ENCODE measurements at places on chromosomes 5 and 9. TPM values are rescaled to one million over a fixed set of nuclear protein-coding genes. Genes with fewer than 3 reads are reported as not detected.

DNA sequence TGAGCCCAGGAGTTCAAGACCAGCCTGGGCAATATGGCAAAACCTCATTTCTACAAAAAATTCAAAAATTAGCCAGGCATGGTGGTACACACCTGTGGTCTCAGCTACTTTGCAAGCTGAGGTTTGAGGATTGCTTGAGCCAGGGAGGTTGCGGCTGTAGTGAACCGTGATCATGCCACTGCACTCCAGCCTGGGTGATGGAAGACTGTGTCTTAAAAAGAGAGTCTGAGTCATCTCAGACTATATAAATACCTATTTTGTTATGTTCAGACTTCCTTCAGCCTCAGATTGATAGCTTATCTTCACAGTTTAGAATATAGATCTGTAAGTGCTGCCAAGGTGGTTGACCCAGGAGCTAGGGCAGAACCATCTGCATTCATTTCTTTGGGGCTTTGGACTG lies 1.6 kb upstream of the PAIP2 start:
- H3K36me3 ChIP-seq, result peaks cover 7% of the 10 kb centered on the region
- peaks cover 15% of the 10 kb centered on the region for H3K27me3 ChIP-seq
- peaks cover 45% of the 10 kb centered on the region for H3K4me1 ChIP-seq
- no peak for DNase-seq
- peak overlapping the region; percentile 96 for H3K4me3 ChIP-seq

GRCh38 chr9:110072597-110073355 lies 135.2 kb downstream of the C9orf152 start:
- H3K4me1 ChIP-seq, result peaks cover 46% of the 10 kb centered on the region
- no peaks in the 10 kb centered on the region for H3K27me3 ChIP-seq
- DNase-seq, result no peak
- H3K36me3 ChIP-seq, result peaks cover 3% of the 10 kb centered on the region

DNA sequence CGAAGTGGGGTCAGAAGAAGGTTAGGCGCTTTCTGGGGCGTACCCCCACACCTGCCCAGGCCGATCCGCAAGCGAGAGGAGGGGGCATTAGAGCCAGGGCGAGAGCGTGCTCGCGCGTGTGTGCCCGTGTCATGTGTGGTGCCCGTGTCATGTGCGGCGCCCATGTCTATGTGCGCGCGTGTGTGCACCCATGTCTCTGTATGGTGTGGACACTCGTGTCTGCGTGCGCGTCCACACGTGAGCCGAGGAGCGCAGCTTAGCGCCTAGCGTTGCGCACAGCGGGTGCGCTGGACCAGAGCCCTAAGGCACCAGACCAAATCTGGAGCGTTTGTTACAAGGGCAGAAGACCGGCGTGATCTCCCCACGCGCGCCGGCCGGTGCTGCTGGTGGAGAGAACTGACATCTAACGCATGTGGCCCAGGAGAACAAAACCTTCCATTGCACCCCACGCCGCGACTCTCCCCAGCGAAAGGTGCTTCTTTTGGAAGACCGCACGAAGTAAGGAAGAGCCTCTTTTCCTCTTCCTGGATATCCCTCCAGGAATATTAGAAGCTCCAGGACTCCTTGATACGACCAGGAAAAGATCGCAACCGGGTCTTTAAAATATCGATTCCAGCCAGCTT lies 644 bp downstream of the NIM1K start:
- no peak overlapping the region for H3K27ac ChIP-seq
- peak overlapping the region; percentile 89 for H3K4me3 ChIP-seq
- peaks cover 9% of the 10 kb centered on the region for H3K27me3 ChIP-seq
- peaks cover 2% of the 10 kb centered on the region for H3K36me3 ChIP-seq
- H3K4me1 ChIP-seq, result peaks cover 30% of the 10 kb centered on the region

DNA sequence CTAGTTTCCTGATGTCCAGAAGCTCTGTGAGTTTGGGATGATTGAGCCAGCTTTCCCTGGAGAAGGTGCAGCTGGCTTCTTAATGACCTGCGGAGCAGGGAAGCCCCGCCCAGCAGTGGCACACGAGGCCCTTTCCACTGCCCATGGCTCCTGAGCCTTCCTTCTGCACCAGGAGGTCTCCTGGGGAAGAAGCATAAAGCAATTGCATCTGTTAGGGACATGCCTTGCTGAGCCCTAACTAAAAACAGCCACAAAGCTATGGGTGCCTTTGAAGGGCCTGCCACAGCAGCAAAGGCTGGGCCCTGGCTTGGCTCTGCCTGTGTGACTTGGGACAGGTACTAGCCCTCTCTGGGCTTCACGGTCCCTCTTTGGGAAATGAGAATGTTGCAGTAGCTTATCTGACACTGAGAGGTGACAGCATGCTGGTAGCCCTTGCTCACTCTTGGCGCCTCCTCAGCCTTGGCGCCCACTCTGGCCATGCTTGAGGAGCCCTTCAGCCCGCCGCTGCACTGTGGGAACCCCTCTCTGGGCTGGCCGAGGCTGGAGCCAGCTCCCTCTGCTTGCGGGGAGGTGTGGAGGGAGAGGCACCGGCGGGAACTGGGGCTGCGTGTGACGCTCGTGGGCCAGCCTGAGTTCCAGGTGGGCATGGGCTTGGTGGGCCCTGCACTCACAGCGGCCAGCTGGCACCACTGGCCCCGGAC lies 218.4 kb downstream of the FSTL4 start:
- H3K27me3 ChIP-seq, result no peaks in the 10 kb centered on the region
- H3K4me3 ChIP-seq, result no peak overlapping the region
- peaks cover 24% of the 10 kb centered on the region for H3K4me1 ChIP-seq
- DNase-seq, result no peak

DNA sequence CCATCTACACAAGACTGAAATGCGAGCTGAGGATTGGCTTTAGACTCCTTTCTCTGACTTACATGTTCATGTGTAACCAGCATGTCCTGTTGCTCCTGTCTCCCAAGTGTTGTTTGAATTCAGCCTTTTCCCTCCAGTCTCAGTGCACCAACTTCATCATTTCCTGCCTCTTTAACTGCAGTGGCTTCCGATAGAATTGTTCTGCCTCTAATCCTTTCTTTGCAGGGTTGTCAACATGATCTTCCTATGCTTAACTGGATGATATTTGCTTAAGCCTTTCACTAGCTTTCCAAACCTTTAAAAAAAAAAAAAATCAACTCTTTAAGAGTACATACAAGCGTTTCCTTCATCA lies 6.7 kb upstream of the FYB1 start:
- no peaks in the 10 kb centered on the region for H3K27me3 ChIP-seq

- H3K27me3 ChIP-seq, result no peaks in the 10 kb centered on the region
- DNase-seq, result no peak
- H3K4me3 ChIP-seq, result no peak overlapping the region
- H3K27ac ChIP-seq, result no peak overlapping the region
- no peaks in the 10 kb centered on the region for H3K36me3 ChIP-seq
Measured at GRCh38 chr5:10505517-10506095, 58.3 kb upstream of the ANKRD33B start.

DNA sequence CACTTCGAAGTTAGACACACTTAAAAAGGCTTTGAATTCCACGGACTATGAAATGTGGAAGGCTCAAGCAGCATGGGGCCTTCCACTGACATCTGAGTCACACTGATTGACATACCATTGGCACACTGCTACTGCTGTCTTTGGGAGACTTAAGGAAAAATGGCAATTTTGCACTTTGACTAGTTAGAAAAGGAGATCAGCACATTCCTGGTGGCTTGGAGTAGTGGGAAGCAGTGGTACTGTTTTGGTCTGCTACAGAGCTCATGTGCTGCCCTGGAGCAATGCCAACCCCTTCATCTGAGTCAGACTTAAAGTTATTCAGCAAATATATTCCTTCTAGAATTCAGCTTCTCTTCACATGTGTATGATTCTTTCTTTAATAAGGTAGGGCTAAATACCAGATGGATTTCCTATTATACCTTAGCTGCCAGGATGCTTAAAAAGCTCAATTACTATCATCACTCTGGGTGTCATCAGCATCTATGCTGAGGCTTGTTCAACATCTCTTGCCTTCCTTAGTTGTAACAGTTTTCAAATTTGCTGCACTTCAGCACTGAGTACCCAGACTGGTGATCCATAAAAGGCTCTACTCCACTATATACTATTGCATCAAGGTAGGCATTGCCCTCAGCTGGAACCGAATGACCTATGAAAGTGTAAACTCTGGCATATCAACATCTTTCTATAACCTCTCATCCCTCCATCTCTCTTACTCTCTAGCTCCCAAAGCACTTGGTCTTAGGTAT lies 42.3 kb upstream of the MOCS2 start:
- H3K36me3 ChIP-seq, result no peaks in the 10 kb centered on the region
- H3K27ac ChIP-seq, result peak overlapping the region; percentile 15
- no peak for DNase-seq
- no peaks in the 10 kb centered on the region for H3K4me1 ChIP-seq
- no peak overlapping the region for H3K4me3 ChIP-seq

GRCh38 chr5:137310051-137310730 lies 188.9 kb downstream of the SPOCK1 start:
- H3K27ac ChIP-seq, result no peak overlapping the region
- DNase-seq, result no peak
- H3K27me3 ChIP-seq, result peaks cover 4% of the 10 kb centered on the region
- no peaks in the 10 kb centered on the region for H3K36me3 ChIP-seq
- peaks cover 11% of the 10 kb centered on the region for H3K4me1 ChIP-seq
- no peak overlapping the region for H3K4me3 ChIP-seq

The FSTL4 gene
- total RNA-seq, result 2.0 TPM
